ENCODE measurements at places on chromosomes 1 and 21.

- no peak for DNase-seq
These were observed 102.7 kb downstream of the HMGB4 start for GRCh38 chr1:33966346-33967141.

- no peak for DNase-seq
These were observed 22.9 kb downstream of the SAMSN1 start for GRCh38 chr21:14523234-14523633.

GRCh38 chr21:35994613-35995012 is 65.7 kb downstream of the SETD4 start:
- DNase-seq = no peak

GRCh38 chr1:30420519-30421050 is 302.8 kb downstream of the MATN1 start:
- DNase-seq = no peak

DNA sequence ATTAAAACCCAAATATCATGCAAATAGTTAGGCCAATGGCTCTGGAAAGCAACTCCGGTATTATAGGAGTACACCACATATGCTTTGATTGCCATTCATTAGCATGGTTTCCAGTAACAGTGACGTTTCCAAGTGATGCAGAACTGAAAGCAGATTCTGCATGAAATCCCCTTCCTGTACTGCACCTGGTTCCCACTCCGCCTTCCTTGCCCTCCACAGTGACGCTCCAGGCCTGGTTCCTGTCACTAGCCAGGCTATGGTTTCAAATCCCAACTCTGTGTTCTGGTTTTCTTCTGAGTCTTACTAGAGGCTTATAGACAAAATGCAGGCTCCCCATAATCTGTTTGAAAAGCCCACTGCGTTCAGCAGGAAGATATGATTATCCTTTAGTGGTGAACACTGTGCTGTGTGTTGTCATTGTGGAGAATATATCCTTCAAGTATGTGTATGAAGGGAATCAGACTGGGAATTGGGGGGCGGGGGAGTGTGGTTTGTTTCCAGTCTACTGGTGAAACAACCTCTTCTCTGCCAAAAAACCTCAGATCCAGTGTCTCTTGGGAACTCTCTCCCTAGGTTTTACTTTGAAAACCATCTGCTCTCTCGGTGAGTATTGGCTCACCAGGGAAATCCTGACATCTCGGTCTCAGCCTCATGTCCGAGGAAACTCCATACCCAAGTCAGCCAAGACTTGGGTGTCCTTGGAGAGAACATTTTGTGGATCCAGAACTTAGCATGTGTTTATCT is 78.7 kb downstream of the TYW3 start:
- no peak for DNase-seq

- no peak for DNase-seq
These were observed 57.2 kb downstream of the ADARB1 start for GRCh38 chr21:45131537-45131999.

GRCh38 chr1:115186711-115187265 is 97.5 kb upstream of the TSPAN2 start:
- no peak for DNase-seq

- DNase-seq = no peak
These were observed 63.6 kb upstream of the DENND1B start for GRCh38 chr1:197838836-197839235.

DNA sequence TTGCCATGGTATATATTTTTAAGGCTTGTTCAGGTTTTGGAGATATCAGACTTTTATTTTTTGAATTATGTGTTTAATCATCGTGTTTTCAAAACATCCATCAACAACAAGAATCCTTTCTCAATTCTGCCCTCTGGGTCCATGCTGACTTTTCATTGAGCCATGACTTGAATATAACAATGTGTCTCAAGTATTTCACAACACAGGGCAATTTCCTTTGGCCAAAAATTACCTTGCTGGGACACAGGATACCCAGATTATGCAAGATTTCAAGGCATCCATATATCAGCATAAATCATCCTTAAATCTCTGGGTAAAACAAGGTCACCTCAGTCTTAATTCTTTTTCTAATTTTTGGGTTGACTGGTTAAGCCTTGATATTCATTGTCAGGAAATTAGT is 411.2 kb upstream of the USP24 start:
- DNase-seq = no peak

GRCh38 chr1:224098007-224098406 is 15.9 kb upstream of the FBXO28 start:
- no peak for DNase-seq

DNA sequence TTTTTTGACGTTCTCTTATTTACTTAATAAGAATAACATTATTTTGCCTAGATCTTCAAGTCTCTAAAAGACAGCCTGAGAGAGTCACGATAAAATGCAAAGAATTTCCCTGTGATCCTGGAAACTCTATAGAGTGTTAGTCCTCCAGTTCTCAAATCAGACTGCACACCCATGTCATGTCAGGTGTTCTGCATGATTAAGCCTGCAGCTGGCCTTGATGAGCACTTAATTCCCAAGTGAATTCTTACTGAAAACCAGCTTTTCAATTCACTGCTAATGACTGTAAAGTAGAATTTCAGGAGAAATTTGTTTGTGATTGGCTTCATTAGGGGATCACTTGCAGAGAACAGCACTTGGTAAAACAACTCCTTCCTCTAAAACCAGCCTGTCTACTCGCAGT is 41.9 kb downstream of the CHML start:
- DNase-seq = no peak

DNA sequence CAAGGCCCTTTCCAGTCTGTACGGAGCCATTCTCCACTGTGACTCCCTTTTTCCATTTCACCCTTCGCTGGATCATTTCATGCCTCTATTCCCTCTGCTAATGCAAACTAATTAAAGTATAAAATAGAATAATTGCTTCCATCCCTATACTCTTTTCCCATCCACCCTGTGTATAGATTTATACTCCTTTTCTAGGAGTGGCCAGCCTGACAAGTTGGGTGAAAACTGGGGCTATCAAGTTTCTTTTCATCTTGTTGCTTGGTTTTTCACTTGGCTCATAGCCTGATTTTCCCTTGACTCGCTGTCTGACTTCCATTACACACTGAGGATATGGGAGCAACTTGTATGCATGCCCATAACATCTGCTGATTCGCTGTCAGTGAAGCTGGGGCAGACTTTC is 107.0 kb downstream of the PLXNA2 start:
- DNase-seq = no peak

DNA sequence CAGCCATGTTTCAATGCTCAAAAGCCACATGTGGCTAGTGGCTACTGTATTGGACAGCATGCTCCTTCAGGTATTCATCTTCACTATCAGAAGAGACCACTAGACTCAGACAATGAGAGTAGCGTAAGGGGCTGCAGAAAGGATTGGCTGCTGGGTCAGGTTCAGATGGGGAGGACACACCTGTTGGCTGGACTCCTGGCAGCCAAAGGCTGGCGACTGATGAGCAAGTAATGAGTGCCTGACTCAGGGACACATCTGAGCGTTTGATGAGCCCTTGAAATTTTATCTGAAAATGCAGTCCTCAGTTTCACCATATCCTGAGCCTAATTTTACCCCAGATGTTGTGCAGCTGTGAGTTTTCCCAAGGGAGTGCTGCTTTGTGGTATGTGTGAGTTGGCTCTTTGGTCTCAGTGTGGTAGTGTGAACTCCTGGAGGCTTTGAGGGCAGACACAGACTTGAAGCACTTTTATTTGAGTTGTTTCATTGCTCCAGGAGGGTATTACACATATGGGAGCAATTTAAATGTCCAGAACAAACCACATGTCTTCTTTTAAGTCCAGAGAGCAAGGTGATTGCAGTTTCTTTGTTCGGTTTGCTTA is 9.6 kb downstream of the ST6GALNAC3 start:
- no peak for DNase-seq

- DNase-seq = no peak
These were observed 134.2 kb upstream of the HP1BP3 start for GRCh38 chr1:20921285-20921684.

GRCh38 chr21:44618504-44618903 is 6.6 kb downstream of the KRTAP10-8 start:
- DNase-seq = no peak

GRCh38 chr1:56644064-56644918 is 823 bp upstream of the PRKAA2 start:
- no peak for DNase-seq

- DNase-seq = no peak
These were observed 187.6 kb upstream of the VAMP3 start for GRCh38 chr1:7583291-7584096.

DNA sequence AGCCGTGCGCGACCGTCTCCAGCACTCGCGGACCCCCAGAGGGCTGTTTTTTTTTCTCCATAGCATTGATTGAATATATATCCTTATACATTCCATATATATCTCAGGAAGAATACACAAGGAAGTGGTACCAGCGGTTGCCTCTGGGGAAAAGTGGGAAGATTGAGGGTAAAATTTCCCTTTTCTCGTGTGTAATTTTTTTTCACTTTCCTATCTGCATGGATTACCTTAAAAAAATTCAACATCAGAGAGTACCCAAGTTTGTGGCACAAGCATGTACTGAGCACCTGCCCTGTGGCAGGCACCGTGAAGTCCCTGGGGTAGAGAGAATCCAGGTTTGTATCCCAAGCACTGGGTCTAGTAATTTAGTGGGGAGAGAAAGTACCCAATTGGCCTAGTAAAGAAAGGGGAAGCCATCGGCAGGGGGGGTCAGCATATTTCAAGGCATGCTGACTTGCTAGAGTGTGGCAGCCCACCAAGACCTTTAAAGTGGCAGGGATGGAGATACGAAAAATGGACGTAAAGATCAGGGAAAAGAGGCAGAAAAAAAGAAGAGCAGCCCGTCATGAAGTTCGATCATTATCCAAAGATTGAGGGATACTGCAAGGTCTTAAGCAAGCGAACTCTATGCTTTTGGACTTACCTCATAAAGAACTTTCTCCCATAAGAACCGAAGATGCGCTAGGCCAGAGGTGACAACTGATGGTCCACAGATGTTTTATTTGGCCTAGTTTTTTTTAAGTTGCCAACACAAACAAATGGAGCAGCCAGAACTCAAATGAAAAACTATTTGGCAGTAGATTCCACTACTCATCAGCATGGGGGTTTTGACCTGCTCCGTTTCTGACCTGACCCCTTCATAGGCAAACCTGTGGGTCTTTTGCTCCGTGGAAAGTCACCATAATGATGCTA is 1.5 kb upstream of the HMGN1 start:
- DNase-seq = no peak

GRCh38 chr1:1402072-1402900 is 3.2 kb upstream of the CCNL2 start:
- no peak for DNase-seq

DNA sequence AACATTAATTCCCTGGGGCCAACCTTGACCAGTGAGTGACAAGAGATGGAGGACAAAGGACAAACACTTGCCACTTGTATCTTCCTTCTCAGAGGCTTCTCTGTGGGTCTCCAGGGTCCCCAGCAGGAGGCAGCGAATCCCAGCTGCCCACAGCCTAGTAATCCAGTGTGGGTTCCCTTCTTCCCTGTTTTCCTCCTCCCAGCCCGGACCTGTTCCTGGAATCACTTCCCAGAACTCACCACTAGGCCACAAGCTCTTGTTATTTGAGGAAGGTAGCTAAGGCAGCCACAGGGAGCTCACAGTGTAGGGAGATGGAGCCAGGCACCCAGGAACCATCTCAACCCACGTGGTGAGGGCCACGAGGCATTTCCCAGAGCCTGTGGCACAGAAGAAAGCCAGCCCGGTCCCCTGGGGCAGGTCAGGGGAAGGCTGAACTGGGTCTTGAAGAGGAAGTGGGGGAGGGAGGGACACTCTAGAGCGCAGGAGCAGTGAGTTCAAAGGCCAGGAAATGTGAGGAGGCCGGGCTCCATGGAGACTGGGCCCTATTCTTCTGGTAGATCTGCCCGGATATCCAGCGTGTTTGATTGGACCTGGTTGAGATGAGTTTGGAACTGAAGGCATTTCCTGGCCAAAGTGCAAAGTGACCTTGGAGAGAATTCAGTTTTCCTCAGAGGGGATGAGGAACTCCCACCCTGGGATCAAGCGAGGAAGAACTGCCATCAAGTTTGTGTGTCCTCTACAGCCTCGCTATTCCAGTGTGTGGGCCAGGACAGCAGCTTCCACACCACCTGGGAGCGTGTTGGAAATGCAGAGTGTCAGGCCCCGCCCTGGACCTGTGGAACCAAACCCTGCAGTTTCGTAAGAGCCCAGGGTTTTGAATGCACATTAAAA is 20.3 kb upstream of the C2CD2 start:
- DNase-seq = no peak

DNA sequence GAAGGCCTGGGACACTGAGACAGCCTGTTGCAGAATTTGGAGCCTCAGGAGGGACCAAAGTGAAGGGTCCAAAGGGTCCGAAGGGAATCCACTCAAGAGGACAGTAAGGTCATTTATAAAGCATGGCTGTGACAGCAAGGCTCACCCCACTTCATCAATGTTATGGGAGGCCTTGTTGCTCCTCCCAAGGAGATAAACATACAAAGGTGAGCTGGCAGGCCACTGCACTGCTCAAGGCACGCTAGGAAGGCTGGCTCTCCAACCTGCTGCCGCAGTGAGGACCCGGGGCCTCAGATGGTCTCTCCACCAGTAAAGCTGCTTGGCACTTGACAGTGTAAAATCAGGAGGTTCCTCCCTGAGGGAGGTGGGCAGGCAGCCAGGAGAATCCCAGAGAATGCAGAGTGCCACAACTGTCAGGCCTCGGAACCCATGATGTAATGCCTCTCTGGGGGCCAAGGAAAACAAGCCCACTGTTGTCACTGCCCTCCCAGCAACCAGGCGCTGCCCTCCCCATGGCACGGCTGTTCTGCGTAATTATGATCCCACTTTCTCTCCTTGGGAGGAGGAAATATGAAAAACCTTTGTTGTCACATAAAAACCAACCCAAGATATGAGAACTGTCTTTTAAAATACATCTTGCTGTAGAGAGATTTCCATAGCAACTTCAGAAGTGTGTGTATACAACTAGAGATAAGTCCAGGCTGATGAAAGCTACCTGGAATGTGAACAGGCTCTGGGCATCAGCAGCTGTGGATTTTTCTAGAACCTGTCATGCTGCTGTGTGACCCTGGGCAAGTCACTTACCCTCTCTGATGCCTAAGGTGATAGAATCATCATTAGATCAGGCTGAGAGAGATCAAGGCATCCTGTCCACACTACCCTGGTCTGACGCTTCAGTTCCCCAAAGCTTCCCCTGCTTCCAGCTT is 102.5 kb downstream of the KCNN3 start:
- DNase-seq = no peak

DNA sequence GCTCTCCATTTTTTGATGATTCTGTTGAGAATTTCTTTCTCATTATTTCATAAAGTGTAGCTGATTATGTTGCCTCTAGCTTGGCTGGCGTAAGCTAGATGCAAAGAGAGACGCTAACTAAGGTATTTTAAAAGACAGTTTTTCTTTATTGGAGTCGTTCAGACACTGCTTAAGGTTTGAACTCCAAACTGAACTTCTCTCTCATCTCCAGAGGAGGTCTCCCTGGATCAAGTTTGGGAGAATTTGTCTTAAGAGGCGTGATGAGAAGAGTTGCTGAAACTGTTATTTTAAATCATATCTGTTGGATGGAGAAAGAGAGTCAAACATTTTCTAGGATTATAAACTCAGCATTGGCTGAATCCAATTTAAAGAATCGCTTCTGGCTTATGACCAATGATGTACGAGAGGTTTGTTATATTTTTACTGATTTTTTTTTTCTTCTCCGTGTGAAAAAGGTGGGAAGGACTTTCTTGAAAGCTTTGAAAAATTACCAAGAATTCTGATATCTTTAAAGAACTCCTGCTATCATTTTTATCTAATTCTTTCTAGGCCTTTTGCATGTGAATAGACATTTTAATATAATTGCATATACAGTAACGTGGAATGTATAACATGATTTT is 34.0 kb downstream of the MAP3K7CL start:
- peak; percentile 64 for DNase-seq

Measured in urinary bladder (tissue), 4 donors.